ENCODE measurements at places on chromosomes 6 and 20. TPM values are rescaled to one million over a fixed set of nuclear protein-coding genes. Genes with fewer than 3 reads are reported as not detected.

The ULBP3 gene
- 23.2 TPM for total RNA-seq

The MYL9 gene
- 12.0 TPM for total RNA-seq

The FILIP1 gene
- total RNA-seq = not detected

The NHLRC1 gene
- total RNA-seq = 1.3 TPM

The TRIM31 gene
- 0.11 TPM for total RNA-seq

The NFKBIL1 gene
- 46.9 TPM for total RNA-seq

The GPR6 gene
- not detected for total RNA-seq

The ULBP1 gene
- total RNA-seq = 0.86 TPM

The PM20D2 gene
- 17.3 TPM for total RNA-seq

The IL17A gene
- total RNA-seq = not detected

The OPN5 gene
- not detected for total RNA-seq

The SLC32A1 gene
- not detected for total RNA-seq

- no peaks in the 10 kb centered on the region for H3K4me1 ChIP-seq
- no peaks in the 10 kb centered on the region for H3K36me3 ChIP-seq
- DNase-seq = no peak
- no peak overlapping the region for H3K27ac ChIP-seq
These were observed 38.0 kb downstream of the BFSP1 start for GRCh38 chr20:17493173-17493572.

DNA sequence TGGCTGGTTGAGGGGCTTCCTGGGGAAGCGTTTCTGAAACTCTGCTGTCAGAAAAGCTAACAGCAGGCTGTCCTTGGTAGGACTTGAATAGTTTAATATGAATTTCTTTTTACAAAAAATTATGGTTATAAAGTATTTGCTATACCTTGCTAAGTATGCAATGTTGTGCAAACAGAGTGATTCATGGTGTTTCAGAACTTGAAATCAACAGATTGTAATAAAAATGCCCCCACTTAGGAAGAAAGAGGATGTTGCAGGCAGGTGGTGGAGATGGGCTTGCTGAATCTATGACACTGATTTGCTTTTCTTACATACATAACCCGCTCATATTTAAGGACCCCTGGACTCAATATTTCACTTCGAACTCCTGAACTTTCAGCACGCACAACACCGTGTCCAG is 211.6 kb downstream of the THBS2 start:
- H3K27me3 ChIP-seq = no peaks in the 10 kb centered on the region
- peaks cover 10% of the 10 kb centered on the region for H3K4me1 ChIP-seq
- no peak overlapping the region for H3K4me3 ChIP-seq
- peak; percentile 41 for DNase-seq

GRCh38 chr20:1324598-1325172 is 4.3 kb downstream of the SDCBP2 start:
- H3K27me3 ChIP-seq = no peaks in the 10 kb centered on the region
- peak; percentile 66 for DNase-seq
- peak overlapping the region; percentile 92 for H3K27ac ChIP-seq
- H3K36me3 ChIP-seq = no peaks in the 10 kb centered on the region

DNA sequence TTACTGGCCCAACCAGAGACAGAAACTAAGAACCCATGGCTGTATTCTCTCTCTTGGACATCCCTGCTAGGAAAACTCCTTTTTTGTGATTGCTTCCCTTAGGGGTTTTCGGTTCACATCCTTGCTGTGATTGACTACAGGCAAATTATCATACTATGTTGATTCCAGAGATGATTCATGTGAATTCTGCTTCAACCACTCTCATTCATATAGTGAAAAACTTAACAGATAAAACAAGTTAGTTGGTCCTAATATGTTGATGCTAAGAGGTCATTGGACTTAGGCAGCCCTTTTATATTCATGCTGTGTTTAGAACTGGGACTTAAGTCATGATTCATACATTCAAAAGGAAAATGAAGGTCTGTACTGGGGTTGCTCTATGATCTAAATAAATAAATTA is 76.9 kb upstream of the CCN2 start:
- no peak overlapping the region for H3K4me3 ChIP-seq
- no peaks in the 10 kb centered on the region for H3K27me3 ChIP-seq
- H3K36me3 ChIP-seq = no peaks in the 10 kb centered on the region
- no peaks in the 10 kb centered on the region for H3K4me1 ChIP-seq

- H3K27me3 ChIP-seq = no peaks in the 10 kb centered on the region
- no peak overlapping the region for H3K27ac ChIP-seq
- H3K4me3 ChIP-seq = no peak overlapping the region
- no peaks in the 10 kb centered on the region for H3K36me3 ChIP-seq
- DNase-seq = no peak
- no peaks in the 10 kb centered on the region for H3K4me1 ChIP-seq
These were observed 178.4 kb downstream of the DLL1 start for GRCh38 chr6:170112583-170112860.

- H3K27ac ChIP-seq = no peak overlapping the region
- H3K4me3 ChIP-seq = no peak overlapping the region
- no peaks in the 10 kb centered on the region for H3K36me3 ChIP-seq
- H3K27me3 ChIP-seq = peaks cover 20% of the 10 kb centered on the region
- DNase-seq = no peak
- H3K4me1 ChIP-seq = no peaks in the 10 kb centered on the region
These were observed 124.0 kb downstream of the TOX2 start for GRCh38 chr20:44038681-44039123.

DNA sequence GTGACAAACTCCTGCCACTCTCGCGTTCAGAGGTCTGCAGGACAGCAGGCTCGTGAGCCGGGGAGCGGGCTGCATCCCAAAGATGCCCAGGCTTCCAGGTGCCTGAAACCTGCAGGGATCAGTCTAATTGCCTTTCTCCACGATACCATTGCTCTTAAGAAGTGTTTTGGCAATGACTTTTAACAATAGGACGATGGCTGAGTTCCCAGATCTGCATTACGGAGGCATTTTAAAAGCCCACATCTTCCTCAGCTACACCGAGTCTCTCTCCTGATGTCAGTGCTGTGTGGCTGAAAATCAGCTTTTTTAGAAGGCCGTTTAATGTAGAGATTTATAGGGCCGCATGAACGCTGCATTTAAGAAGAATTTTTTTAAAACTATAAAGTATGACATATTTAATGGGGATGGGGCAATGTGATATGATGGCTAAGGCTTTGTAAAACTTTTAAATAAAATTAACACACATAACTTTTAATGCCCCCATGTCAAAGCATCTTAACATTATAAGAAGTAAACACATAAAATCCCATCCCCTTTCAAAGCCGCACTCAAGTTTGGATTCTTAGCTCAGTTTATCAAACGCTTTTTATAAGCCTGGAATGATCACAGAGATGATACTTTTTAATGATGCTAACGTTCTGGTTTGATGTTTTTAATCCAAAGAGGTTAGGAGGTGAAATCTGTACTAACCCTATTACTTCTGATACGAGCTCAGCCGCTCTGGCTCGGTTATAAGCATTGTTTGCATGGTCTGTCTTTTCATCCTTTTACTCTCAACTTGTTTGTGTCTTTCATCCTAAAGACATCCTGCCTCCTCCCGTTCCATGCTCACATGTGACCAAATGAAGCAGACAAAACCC is 386.0 kb downstream of the SMOC2 start:
- DNase-seq = no peak
- H3K4me3 ChIP-seq = no peak overlapping the region
- H3K27ac ChIP-seq = no peak overlapping the region
- no peaks in the 10 kb centered on the region for H3K36me3 ChIP-seq

DNA sequence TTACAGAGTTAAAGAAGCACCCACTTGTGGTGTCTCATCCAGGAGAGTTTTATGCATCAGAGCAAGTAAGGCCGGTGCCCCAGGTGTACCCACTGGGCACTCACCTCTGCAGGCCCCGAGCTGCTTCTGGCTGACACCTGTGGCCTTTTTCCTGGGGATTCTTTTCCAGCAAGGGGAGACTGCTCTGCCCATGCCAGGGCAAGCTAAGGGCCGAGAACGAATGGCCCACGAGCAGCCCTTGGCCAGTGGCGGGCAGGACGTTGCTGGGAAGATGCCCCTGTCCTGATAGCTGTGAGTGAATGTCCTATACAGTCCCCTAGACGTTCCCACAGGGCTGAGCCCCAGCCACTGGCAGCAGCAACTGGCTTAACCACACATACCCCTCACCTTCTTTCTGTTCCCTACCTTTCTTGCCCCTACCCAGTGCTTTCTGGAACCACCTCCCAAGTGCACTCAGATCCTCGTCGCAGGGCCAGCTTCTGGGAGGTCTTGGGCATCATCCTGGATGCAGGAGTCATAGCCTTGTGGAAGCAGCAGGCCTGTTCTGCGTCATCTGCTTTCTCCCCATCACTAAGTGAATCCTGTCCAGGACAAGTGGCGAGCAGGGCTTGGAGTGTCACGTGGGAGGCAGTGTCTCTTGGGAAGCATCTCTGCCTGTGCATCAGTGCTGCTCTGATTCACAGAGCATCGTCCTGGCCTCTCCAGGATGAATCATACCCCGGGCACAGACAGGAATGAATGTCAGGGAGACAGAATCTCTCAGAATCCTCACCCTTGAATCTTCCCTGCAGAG is 32.5 kb downstream of the SYNDIG1 start:
- H3K27me3 ChIP-seq = peaks cover 95% of the 10 kb centered on the region
- H3K4me1 ChIP-seq = no peaks in the 10 kb centered on the region
- no peaks in the 10 kb centered on the region for H3K36me3 ChIP-seq
- H3K27ac ChIP-seq = no peak overlapping the region
- DNase-seq = no peak
- no peak overlapping the region for H3K4me3 ChIP-seq

GRCh38 chr6:12957321-12958051 is 240.9 kb downstream of the PHACTR1 start:
- no peaks in the 10 kb centered on the region for H3K36me3 ChIP-seq
- no peak for DNase-seq
- no peaks in the 10 kb centered on the region for H3K4me1 ChIP-seq
- H3K27ac ChIP-seq = no peak overlapping the region

DNA sequence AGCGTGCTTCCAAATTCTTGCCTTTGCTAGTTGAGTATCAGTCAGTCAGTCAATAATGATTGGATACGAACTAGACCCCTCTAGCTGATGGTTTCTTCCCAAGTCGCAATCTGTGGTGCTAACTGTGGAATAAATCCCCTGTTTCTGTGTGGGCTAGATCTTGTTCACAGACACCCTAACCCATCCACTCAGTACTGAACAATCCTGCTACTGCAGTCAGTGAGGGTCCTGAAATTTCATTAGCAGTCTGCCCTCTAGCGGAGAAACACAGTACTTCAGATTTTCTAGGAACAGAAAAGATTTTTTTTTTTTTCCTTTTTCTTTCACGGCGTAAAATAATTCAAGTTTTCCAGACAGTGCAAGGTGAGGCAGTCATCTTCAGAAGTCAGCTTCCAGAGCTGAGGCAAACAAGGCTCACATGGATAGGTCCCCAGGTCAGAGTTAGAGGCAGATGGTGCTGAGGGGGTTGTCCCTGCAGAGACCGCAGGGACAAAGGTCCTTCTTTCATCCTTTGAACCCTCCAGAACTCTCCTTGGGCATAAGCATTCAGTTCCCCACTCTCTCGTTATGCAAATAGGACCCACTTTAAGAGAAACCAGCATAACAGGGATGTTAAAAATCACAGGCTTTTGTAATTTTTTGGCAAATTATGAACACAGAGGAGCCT is 119.6 kb downstream of the SCML4 start:
- no peaks in the 10 kb centered on the region for H3K27me3 ChIP-seq
- H3K4me3 ChIP-seq = peak overlapping the region; percentile 15
- H3K4me1 ChIP-seq = no peaks in the 10 kb centered on the region

DNA sequence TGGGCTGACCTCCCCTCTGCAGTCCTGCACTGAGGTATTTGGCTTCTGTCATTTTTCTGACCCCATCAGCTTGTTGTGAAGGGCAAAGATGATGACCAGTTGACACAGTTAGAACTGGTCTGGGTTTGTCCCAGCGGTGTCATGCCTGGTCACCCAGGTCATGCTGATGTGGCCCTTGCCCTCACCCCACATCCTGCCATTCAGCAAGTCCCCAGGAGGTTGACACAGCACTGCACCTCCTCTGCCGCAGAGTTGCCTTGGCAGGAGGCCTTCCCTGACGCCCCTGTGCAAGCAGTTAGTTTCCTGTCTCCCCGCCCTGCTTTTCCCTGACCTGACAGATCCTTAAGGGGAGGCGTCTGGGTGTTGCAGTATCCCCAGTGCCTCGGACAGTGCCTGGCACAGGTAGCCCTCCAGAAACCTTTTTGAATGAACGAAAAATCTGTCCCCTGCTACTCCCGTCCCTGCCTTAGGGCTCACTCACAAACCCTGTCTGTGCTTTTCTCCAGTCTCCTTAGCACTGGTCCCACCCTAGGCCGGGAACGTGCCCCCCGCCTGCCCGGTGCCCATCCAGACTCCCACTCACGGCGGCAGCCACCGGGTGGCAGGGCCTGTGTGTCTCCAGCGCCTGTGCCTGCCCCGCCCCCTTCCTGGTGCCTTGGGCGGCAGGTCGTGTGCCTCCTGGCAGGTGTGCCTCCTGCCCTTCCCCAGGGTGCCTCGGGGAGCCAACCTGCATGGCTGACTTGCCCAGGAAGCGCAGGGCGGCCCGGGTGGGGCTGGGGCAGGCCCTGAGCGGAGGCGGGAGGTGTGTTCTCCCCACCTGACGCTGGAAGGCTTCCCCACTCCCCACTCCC is 146.3 kb upstream of the RNF24 start:
- H3K4me1 ChIP-seq = peaks cover 31% of the 10 kb centered on the region
- H3K27me3 ChIP-seq = no peaks in the 10 kb centered on the region
- DNase-seq = peak; percentile 69
- peak overlapping the region; percentile 42 for H3K4me3 ChIP-seq

- H3K4me1 ChIP-seq = peaks cover 12% of the 10 kb centered on the region
- H3K4me3 ChIP-seq = peak overlapping the region; percentile 75
- peak; percentile 17 for DNase-seq
- H3K36me3 ChIP-seq = no peaks in the 10 kb centered on the region
- H3K27me3 ChIP-seq = no peaks in the 10 kb centered on the region
These were observed 59.9 kb upstream of the MAP3K4 start for GRCh38 chr6:160931378-160932310.

DNA sequence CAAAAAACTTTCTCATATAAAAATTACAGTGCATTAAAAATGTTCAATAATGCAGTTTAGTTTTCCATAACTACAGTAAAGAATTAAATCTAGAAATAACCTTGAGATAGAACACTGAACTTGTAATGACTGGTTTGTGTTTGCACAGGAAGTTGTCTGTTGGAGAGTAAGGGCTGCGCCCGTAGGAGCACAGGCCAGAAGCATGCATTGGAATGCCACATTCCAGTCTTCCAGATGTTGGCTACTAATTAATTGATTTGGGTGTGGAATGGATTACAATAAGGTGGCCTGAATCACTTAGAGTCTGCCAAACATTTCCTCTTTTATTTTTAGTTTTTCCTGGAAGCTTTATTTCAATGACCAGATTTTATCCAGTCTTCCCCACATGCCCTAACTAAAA is 582.6 kb upstream of the MMS22L start:
- no peaks in the 10 kb centered on the region for H3K36me3 ChIP-seq
- no peak overlapping the region for H3K27ac ChIP-seq
- peaks cover 7% of the 10 kb centered on the region for H3K27me3 ChIP-seq
- no peak overlapping the region for H3K4me3 ChIP-seq
- H3K4me1 ChIP-seq = no peaks in the 10 kb centered on the region

- no peaks in the 10 kb centered on the region for H3K4me1 ChIP-seq
- H3K27me3 ChIP-seq = no peaks in the 10 kb centered on the region
- no peak for DNase-seq
- H3K4me3 ChIP-seq = no peak overlapping the region
- no peaks in the 10 kb centered on the region for H3K36me3 ChIP-seq
These were observed 21.1 kb downstream of the FOXC1 start for GRCh38 chr6:1630771-1631217.

Measured in PC-3 (cell line).